ENCODE measurements at places on chromosomes 13 and 19. TPM values are rescaled to one million over a fixed set of nuclear protein-coding genes. Genes with fewer than 3 reads are reported as not detected.

- DNase-seq: peak; percentile 34
Measured at GRCh38 chr19:3367628-3368440, 1.5 kb downstream of the NFIC start.

DNA sequence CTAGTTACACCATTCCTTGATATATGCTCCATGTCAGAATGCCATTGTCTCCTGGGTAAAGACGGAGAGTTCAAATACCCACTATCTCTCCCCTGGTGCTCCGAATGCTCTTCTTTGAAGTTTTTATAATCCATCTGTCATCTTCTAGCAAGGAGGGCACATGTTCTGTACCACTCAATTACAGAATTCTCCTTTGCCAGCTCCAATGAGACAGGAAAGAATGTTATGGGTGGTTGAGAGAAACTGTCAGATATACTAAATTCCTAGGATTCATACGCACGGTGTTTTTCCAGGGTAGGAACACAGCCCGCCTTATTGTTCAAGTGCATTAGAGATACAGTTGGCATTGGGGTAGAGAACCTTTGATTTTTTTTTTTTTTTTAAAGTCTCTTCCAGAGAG, 118.0 kb upstream of the ZNF536 start:
- no peak for DNase-seq

ALOX5AP gene
- total RNA-seq: 25.0 TPM

DNA sequence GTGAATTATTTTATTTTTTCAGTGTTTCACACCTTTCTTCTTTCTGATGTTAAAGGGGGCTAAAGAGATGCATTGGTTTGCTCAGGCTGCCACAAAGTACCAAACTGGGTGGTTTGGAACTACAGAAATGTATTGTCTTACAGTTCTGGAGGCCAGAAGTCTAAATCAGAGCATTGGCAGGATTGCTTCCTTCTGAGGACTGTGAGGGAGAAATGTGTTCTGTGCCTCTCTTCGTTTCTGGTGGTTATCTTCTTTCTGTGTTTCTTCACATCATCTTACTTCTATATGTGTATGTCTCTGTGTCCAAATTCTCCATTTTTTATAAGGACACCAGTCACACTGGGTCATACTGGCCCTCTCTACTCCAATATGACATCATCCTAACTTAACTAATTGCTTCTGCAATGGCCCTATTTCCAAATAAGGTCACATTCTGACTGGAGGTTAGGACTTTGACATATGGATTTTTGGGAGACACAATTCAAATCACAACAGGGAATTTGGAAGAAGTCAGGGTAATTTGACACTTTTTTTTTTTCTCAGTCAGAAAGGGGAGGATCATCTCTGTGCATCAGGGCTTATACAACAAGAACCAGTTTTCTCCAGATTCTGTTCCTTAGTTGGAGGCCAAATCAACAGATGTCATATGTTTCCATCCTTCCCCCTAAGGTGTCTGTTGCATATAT, 188.2 kb downstream of the KCNRG start:
- no peak for DNase-seq

COL4A1 gene
- 218 TPM for total RNA-seq

DNA sequence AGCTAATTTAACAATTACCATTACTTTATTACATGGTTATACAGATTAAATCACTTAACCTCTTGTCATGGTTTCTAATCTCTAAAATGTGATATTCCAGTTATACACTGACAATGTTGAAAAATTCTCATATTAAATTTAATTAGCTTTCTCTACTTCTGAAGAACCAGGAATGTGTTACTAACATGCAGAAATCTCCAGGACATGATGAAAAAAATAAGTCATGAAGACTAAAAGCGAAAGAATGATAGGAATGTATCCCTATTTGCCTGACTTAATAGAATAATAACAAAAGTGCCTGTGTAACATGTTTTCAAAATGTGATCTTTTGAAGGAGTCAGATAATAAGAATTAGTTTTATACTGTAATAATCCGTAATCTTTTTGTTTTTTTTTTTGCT, 2823.7 kb upstream of the PCDH20 start:
- no peak for DNase-seq

GRCh38 chr19:43461303-43461702, 4.1 kb downstream of the LYPD3 start:
- DNase-seq: no peak

GRCh38 chr13:34638897-34639296, 303.2 kb upstream of the NBEA start:
- DNase-seq: no peak

Measured in kidney (tissue), 22 donors.